Fibroblast of lung (primary cell): ENCODE measurements at places on chromosomes 11 and 22. TPM values are rescaled to one million over a fixed set of nuclear protein-coding genes. Genes with fewer than 3 reads are reported as not detected.

DNA sequence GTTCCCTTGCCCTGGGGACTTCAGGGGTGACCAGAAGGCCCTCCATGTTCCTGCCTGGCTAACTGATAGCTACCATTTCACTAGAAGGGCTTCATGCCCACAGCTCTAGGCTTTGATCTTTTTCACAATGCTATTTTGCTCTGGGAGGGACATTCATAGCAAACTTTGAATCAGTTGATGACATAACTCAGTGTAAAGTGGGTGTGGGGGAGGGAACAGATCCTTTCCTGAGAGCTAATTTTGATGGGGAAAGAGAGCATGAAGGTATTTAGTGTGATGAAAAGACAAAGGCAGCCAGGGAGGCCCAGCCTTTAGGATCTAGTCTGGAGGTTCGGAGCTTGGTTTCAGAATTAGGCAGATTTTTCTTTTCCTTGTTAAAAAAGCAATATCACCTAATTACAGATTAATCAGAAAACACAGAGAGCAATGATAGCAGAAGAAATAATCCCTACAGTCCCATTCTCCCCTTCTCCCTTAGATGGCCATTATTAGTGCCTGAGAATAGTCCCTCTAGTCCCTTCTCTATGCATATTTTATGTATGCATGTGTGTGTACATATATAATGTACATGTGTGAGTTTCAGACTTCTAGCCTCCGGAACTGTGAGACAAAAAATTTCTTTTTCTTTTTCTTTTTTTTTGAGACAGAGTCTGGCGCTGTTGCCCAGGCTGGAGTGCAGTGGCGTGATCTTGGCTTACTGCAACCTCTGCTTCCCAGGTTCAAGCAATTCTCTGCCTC lies 46.9 kb downstream of the YWHAH start:
- no peak for DNase-seq

SERPINH1 gene
- 750 and 828 TPM in 2 replicates for total RNA-seq

FCHSD2 gene
- 11.8 and 19.5 TPM in 2 replicates for total RNA-seq

DNA sequence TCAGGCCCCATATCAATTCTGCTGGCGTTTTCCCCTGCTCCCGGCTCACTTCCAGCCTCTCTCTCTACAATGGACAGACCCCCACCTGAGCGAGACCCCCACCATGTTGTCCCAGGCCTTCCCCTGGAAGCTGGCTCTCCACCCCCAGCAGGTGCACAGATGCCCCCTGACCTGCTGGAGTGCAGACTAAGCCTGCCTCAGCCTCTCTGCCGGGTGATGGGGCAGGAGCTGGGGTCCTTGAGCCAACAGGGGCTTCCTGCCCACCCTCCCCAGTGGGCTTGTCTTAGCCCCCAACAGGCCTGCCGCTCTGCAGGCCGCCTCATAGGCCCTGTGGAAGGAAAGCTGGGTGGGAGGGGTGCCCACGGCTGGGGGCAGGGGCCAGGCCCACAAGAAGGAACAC lies 10.0 kb downstream of the ELFN2 start:
- DNase-seq, result no peak

DNA sequence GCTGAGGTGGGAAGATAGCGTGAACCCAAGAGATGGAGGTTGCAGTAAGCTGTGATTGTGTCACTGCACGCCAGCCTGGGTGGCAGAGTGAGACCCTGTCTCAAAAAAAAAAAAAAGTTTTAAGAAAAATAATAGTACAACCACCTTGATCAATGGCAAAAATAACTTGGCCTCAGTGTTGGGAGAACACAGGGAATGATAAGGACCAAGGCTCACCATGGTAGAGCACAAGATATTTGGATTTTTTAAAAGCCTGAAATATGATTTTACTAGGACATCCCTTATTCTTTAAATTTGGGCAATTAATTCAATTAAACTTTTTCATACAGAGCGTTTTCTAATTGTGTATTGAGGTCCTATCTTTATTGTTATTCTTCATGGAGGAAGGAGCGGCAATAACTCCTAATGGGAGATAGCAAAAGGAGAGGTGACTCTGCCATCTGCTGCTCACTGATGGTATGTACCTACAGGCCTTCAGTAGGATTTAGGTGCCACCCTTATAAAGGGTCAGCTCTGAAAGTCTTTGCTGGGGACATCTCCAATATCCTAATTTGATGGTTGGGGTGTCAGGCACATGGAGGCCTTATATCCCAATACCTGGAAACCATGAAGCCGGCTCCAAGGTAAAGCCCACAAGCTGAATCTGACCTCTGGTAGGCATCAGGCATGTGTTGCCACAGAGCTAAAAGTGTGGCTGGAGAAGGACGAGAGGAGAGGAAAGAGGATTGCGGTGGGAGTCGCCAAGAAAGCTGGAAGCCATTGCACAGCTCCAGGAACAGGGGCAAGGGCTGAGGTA lies 21.9 kb upstream of the POLD3 start:
- peak; percentile 54 for DNase-seq

GRCh38 chr11:126695293-126695692 lies 305.3 kb downstream of the KIRREL3 start:
- DNase-seq, result no peak

DNA sequence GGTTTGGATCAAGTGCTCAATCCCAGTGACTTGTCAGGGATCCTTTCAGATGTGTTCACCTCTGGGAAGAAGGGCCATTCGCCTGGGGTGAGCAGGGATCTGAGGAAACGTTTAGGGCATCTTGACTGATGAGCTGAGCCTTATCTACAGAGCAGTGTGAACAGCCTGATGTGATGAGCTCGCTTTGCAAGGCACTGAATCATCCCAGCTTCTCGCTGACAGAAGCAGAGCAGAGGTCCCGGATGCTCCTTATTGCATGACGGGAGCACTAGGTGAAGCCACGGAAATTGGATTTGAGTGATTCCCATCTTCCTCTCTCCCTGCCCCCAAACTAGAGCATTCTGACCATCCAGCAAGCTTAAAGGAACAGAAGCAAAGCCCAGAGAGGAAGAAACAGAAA lies 46.5 kb downstream of the SEZ6L start:
- no peak for DNase-seq

- no peak for DNase-seq
These were observed 176.0 kb downstream of the CHST1 start for GRCh38 chr11:45489281-45489905.

A4GALT gene
- total RNA-seq, result 14.9 and 16.2 TPM in 2 replicates

CCDC117 gene
- total RNA-seq, result 12.4 and 18.7 TPM in 2 replicates

- peak; percentile 61 for DNase-seq
These were observed 56.7 kb upstream of the RAB38 start for GRCh38 chr11:88231894-88232482.

- DNase-seq, result no peak
These were observed 66.4 kb downstream of the SVIP start for GRCh38 chr11:22763166-22763565.

DNA sequence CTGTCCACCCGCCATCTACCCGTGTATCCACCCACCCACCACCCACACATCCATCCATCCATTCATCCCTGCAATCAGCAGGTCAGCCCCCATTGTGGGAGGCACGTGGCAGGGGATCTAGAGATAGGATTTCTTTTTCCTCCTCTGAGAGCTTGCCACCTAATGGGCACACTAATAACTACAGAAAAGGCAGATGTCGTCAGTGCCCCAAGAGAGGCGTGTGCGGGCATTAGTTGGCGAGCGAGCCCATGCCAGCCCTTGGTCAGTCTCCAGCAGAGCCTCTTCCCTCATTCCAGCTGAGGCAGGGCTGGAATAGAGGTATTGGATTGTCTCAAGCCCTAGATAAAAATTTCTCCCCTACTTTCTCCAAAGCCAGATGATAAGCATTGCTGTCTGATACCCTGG lies 9.7 kb downstream of the USP2 start:
- peak; percentile 19 for DNase-seq

DNA sequence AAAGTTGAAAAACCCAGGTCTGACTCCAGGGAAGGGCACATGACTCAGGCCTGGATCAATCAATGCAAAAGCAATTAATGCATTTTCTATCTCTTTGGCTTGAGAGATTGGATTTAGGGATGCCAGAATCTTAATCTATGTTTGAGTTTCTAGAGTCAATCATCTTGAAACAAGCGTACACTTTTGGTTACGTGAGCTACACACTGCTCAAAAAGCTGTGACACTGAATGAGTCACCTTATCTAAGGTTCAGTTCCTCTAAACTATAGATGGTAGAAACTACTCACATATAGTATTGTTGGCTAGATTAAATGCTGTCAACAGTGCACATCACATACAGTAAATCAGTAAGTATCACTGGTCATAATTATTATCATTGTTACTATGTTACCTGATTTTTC lies 24.2 kb downstream of the MRE11 start:
- DNase-seq, result no peak
